ENCODE measurements at places on chromosomes 2 and 18. TPM values are rescaled to one million over a fixed set of nuclear protein-coding genes. Genes with fewer than 3 reads are reported as not detected.

DNA sequence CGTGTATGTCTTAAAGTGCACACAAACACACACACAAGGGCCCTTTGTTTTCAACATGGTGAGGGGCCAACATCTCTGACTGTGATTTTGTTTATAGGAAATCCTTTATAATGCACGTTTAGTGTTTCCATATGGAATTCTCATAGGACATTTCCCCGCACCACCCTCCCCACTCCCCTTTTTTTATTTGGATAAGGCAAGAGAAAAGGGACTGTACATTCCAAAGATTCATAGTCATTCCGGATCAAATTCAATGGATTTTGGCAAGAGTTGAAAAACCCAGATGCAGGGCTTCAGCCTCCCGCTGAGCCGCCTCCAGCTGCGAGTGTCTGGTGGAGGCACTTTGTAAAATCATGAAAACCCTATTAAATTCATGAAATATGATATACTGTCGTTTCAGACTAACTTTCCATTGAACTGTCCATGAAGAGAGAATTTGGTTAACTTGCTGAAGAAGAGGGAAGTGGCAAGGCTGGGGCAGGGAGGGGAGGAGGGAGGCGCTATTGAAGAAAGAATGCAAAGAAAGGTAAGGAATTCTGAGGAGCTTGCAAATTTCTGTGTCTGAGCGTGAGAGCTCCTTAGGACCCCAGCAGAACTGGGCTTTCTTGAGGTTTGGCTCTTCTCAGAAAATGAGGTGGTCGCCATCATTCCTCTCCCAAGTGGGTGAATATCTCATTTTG is 25.8 kb upstream of the SLC14A2 start:
- DNase-seq = peak; percentile 92

DNA sequence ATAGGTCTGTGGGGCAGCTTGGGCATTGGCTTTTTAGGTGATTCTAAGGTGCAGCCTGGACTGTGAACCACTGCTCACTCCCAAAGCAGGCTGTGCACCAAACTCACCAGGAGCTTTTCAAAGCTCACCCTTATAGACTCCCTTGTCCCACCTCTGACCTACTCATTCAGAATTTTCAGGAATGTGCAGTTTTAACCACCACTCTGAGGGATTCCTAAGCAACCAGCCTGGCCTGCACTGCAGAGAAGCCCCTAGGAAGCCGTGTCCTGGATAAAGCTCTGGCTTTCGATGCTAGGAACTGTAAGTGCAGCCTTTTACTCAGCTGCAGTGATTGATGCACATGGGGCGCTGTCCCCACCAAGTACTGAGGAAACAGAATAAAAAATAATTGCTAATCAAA is 33.0 kb downstream of the MRO start:
- no peak for DNase-seq

CYB5A gene
- 131 TPM for total RNA-seq

GDF7 gene
- total RNA-seq = not detected

DNA sequence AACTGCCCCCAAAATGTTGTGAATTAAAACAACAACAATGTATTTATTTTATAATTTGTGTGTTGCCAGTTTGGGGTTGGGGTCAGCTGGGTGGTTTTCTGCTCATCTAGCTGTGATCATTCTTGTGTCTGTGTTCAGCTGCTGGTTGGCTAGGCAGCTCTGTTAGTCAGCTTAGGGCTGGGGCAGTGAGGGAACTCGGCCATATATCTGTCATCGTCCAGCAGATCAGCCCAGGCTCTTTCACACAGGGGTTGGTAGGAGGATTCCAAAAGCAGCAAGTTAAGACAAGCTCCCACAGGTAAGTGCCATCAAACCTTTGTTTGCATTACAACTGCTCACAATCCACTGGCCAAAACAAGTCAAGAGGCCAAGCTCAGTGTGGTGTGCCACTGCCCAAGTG is 121.5 kb downstream of the LPIN1 start:
- DNase-seq = no peak

BMPR2 gene
- total RNA-seq = 28.7 TPM

UCN gene
- 0.48 TPM for total RNA-seq

DNA sequence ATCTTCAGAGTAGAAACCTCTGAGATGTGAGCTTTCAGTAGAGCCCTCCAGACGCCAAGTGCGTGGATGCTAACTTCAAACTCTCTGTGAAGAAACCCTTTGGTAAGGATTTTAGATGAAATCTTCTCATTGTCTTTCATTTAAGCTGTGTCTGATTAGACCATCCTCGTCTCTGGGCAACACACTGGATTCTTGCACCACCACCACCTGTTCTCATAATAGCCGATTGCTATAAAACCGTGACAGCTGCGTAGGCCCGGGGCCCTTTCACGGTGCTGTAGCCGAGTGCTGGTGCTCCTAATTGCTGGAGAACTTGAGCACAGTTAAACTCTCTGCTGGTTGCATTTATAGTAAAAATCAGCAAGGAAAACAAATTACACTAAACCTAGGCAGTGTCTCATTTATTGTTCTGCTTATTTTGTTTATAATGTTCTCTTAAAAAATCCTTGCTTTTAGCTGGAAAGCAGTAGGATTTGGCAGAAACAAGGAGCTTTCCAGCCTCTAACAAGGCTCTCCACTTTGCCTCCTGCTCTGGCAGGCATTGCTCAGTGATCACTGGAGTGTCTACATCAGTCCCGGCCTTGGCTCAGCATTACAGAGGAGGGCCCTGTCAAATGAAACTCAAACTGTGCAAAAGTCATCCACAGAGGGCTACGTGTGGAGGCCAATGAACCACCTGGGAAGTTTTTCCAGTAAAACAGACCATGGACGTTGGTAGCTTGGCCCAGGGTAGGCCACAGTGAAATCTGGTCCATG is 40.9 kb upstream of the MBP start:
- DNase-seq = no peak

IL36G gene
- total RNA-seq = 0.24 TPM

PID1 gene
- total RNA-seq = 15.9 TPM

DNA sequence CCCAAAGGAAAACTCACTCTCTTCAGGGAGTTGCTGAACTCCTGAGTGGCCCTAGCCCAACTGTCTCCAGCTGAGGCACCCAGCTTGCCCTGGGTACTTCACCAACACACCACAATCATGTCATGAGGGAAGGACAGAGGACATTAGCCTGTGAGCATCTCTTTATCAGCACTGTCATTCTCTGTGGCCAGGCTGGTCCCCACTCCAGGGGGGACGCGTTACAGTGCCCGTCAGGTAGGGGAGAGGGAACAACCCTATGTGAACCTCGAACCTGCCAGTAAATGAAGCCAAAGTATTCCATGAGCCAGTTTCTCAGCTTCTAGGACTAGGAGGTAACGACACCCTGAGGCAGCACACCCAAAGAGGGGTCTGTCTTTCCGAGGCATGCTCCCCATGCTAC is 94.9 kb upstream of the MGAT4A start:
- DNase-seq = no peak

GRCh38 chr2:196594158-196594557 is 45.4 kb upstream of the CCDC150 start:
- DNase-seq = peak; percentile 73

ANKRD62 gene
- total RNA-seq = not detected

MAL gene
- not detected for total RNA-seq

- DNase-seq = no peak
Observed at GRCh38 chr2:46448641-46449040, 30.7 kb upstream of the TMEM247 start.

GRCh38 chr2:148900350-148900837 is 25.4 kb downstream of the KIF5C start:
- DNase-seq = no peak

KLHL41 gene
- total RNA-seq = 0.20 TPM

DNA sequence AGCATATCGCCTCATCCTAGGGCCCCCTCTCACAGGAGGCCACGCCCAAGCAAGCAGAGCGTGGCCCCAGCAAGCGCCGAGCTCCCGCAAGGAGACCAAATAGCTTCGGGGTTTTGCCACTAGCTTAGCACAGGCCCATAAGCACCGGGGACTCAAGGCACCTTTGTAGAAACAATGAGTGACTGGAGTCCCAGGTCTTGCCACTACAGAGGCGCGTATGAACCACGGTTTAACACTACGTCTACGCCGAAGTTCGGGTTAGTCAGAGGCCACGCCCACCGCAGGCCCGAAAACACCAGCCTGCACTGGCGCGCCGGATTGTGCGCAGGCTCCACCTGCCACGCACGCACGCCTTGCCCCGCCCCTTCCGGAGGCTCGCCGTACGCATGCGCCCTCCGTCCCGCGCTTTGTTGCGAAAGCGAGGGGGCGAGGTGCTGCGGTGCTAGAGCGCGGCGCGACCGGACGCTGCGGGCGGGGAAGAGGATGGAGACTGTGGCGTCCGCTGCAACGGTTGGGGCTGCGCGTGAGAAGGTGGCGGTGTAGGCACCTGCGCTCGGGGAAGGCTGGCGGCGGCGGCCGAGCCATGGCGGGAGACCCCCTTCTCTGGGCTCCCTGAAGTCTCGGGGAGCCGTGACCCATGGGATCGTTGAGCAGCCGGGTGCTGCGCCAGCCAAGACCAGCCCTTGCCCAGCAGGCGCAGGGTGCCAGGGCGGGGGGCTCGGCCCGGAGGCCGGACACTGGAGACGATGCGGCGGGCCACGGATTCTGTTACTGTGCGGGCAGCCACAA is at the start of gene GMCL1:
Gene GMCL1, plus strand, starts transcription at position 405 of the 789 bp plus-strand sequence. Its CDS starts 233 bp downstream, at position 638.
- peak; percentile 93 for DNase-seq

- DNase-seq = no peak
Observed at GRCh38 chr2:38911191-38911590, 21.5 kb downstream of the ARHGEF33 start.

SOX11 gene
- total RNA-seq = under 0.01 TPM

- no peak for DNase-seq
Observed at GRCh38 chr2:204046145-204046544, 109.6 kb downstream of the ICOS start.

HAAO gene
- total RNA-seq = not detected

ZNF385B gene
- total RNA-seq = not detected

All from RPMI7951 (cell line).